ENCODE measurements at places on chromosomes 5 and 9.

GRCh38 chr5:139396691-139397090 is 1.8 kb upstream of the PROB1 start:
- no peak for DNase-seq

DNA sequence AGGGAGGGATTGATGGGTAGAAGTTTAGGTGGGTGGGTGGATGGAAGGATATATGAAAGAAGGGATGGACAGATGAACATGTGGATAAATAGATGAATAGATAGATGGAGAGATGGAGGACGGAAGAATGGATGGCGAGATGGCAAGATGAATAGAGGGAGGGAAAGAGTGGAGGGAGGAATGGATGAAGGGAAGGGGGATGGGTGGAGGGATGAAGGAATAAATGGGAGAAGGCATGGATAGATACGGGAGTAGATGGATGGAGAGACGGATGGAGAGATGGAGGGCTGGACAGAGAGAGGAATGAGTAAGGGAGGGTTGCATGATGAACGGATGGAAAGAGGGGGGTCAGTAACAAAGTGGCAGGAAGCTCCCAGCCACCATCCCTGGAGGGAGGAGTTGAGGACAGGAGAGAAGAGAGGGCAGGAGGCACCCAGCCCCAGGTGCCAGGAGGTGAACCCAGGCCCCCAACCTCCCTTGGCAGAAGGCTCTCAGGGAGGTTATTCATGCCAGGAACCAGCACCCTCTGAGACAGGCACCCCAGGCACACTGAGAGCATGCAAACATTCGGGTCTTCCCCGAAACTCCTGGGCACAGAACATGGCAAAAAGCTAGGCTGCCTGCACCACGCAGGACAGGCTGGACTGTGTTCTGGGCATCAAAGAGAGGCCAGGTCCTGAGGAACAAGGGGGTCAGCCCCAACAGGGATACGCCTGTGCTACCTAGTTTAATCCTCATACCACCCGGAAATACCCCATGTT is 9.1 kb downstream of the SARDH start:
- no peak for DNase-seq

GRCh38 chr5:135878156-135878620 is 17.5 kb downstream of the IL9 start:
- DNase-seq = peak; percentile 30

- peak; percentile 47 for DNase-seq
Observed at GRCh38 chr9:33187519-33188218, 20.5 kb upstream of the B4GALT1 start.

DNA sequence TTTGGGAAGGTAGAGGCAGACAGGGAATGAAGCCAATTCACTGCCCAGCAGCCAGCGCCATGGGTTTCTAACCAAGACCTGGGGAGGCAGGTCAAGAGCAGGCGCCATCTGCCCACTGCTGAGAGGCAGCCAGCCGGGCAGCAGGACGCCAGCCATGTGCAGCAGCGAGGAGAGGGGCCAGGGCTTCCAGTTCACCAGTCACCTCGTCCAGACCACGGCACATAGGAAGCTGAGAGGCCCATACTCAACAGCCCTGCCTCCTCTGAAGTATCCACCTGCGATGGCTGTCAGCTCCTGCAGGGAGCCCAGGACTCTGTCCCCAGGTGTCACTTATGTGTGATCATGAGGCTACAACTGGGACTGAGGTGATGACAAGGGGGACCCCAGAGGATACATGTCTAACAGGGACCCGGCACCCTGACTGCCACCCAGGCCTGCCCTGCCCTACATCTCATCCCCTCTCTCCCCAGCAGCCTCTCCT is 30.1 kb downstream of the IPPK start:
- DNase-seq = no peak
